HL-60 (cell line): ENCODE measurements at places on chromosomes 11 and 22.
A peak's percentile ranks its signal among the peaks of the same experiment; 100 is the strongest.

- DNase-seq, result no peak
These were observed 56.3 kb upstream of the SOX6 start for GRCh38 chr11:16412525-16413172.

DNA sequence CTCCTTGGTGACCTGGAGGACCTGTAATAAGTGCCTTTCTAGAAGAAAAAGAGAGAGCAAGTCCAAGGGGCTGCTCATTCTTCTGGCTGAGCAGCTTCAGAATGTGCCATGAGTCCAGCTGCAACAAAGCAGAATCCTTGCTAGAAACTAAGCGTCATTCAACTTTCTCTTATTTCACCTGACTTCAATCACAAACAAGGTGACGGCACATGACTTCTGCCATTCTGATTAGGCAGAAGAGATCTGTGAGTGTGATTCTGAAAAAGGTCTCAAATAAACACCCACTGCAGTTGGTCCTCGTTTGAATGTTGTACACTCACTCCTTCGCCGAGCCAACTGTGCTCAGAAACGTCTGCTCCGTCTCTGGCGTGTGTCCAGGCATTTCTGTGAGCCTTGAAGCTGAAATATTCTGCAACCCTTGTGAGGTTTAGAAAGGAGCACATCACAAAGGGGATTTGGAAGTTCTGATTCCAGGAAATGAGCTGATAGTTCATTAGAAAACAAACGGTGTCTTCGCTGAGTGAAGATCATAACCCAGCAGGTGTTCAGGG is 623.8 kb upstream of the KIRREL3 start:
- DNase-seq, result no peak

GRCh38 chr11:132920451-132921096 is 611.7 kb downstream of the OPCML start:
- DNase-seq, result no peak

GRCh38 chr22:37021710-37022482 is 2.4 kb downstream of the MPST start:
- peak; percentile 70 for DNase-seq

DNA sequence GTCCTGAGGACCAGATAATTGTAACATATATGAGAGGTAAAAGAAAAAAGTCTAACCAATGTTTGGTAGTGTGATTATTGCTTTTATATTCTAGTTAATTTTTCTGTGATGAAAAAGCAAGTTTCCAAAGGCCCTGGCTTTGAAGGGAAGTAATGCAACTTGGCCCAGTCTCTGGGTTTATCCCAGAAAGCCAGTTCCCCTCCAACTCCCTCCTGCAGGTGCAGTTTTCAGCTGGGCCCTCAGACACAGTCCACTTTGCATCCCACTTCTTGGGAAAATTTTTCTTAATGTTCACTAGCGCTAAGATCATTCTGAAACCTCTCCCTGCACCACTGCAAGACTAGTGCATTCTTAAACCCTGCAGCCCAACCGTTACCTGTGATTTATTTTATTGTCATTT is 586.8 kb downstream of the NTM start:
- DNase-seq, result no peak

DNA sequence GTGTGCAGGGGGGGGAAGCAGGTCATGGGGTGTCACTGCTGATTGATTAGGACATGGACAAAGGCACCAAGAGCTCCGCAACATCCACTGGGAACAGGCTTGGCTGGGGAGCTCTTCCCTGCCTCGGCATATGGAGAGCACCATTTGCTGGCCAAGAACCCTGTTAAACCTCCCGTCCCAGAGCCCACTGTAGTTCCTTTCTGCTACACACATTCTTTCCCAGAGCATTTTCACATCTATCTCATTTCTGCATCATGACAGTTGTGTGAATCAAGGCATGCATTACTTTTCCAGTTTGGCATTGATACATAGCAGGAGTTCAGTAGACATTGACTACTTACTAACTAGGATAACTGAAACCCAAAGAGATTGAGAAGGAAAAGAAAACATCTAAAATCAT is 333.4 kb upstream of the B3GAT1 start:
- no peak for DNase-seq

DNA sequence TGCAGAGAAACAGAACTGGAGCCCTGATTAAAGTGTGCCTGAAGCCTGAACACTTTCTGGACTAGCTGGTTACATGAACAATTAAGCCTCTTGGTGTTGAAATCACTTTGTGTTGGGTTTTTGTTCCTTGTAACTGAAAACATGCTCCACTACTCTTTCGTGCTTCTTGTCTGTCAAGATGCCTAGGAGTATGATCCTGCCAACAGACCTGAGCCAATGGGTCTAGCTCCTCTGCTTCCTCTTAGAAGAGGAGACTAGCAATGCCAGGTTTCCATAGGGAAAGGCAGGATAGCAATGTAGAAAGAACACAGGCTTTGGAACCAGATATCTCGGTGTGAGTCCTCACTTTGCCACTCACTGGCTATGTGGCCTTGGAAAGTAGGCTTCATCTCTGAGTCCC is 40.3 kb downstream of the IRAG1 start:
- no peak for DNase-seq
